Ovary (tissue), 10 donors: ENCODE measurements at places on chromosomes 1 and 21. TPM values are rescaled to one million over a fixed set of nuclear protein-coding genes. Genes with fewer than 3 reads are reported as not detected.

TMEM61 gene
- total RNA-seq: 2.9 TPM

ROR1 gene
- total RNA-seq: 8.7 TPM

MSTO1 gene
- 13.8 TPM for total RNA-seq

VN1R5 gene
- not detected for total RNA-seq

C1QC gene
- total RNA-seq: 34.4 TPM

CRB1 gene
- 0.73 TPM for total RNA-seq

NHLH1 gene
- not detected for total RNA-seq

PER3 gene
- 11.9 TPM for total RNA-seq

ZBTB8OS gene
- total RNA-seq: 20.9 TPM

DNA sequence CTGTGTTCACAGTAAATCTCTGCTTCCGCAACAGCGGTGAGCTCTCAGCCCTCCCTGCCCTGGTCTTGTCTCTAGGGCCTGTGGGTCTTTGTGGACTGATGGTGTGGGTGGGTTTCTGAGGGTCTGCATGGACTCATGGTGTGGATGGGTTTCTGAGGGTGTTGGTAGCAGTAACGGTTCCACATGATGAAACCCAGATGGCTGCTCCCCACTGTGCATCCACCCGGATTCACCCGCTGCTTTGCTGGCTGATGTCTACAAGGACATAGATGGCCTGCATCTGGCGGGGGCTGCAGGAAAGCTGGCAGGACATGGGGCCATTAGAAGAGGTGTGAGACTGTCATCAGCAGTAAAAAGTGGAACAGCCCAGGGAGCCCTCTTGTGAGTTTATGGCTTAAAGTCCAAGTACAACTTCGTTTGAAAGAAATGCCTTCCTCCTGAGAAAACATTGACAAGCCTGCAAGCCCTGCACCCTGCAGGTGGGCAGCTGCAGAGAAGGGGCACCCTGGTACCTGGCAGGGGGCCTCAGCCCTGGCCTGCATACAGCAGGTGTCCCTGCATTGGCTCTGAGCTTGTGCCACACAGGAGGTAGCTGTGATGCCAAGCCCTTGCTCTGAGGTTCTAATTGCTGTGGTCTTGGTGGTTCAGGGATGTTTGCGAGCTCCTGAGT lies 156.9 kb upstream of the COL6A1 start:
- H3K36me3 ChIP-seq: no peaks in the 10 kb centered on the region
- H3K4me3 ChIP-seq: no peak overlapping the region
- peaks cover 3% of the 10 kb centered on the region for H3K4me1 ChIP-seq
- H3K27ac ChIP-seq: no peak overlapping the region
- no peak for DNase-seq

- no peaks in the 10 kb centered on the region for H3K4me1 ChIP-seq
- H3K36me3 ChIP-seq: no peaks in the 10 kb centered on the region
- no peak overlapping the region for H3K27ac ChIP-seq
- H3K27me3 ChIP-seq: no peaks in the 10 kb centered on the region
Measured at GRCh38 chr1:167104256-167104633, 10.4 kb downstream of the STYXL2 start.

- no peaks in the 10 kb centered on the region for H3K27me3 ChIP-seq
- no peaks in the 10 kb centered on the region for H3K4me1 ChIP-seq
- no peak for DNase-seq
- no peak overlapping the region for H3K27ac ChIP-seq
Measured at GRCh38 chr1:6972399-6972798, 187.1 kb downstream of the CAMTA1 start.

GRCh38 chr1:174713796-174714195 lies 266.0 kb downstream of the GPR52 start:
- no peak for DNase-seq
- H3K4me3 ChIP-seq: no peak overlapping the region
- no peaks in the 10 kb centered on the region for H3K36me3 ChIP-seq
- H3K4me1 ChIP-seq: no peaks in the 10 kb centered on the region
- no peak overlapping the region for H3K27ac ChIP-seq

DNA sequence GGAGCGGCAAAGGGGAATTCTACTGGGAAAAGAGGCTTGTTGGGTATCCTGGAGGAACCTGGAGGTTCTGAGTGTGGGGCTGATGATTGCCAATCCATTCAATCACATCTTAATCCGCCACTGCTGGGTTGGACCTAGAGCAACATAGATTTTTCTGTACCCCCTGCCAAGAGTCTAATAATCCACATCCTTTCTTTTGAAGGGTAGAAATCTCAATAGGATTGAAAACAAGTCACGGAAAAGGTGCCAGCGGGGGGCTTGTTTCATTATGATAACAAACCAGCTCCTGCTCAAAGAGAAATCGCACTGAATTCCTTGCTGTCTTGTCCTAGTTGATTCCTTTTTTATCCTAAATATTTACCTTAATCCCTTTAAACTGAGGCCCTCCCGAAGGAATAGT lies 528.5 kb downstream of the ADGRL2 start:
- no peaks in the 10 kb centered on the region for H3K4me1 ChIP-seq
- DNase-seq: no peak
- no peaks in the 10 kb centered on the region for H3K36me3 ChIP-seq

DNA sequence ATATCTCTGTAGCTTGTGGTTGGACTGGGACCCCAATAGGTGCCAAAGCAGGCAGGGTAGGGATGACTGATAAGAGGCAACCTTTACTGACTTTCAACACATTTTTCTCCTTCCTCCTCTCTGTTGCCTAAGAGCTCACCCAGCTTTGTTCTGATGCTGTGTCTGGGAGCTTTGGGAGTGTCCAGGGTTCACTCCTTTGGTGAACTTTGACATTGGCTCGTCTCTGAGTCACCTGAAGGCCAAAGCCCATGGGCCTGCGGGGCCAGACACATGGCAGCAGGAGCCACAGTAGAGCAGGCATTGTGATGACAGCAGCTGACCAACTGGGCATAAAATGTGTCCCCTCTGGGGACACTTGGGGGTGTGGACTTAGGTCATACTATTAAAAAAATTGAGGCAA lies 99.5 kb upstream of the ZNF644 start:
- DNase-seq: no peak
- no peaks in the 10 kb centered on the region for H3K4me1 ChIP-seq
- no peak overlapping the region for H3K27ac ChIP-seq
- no peaks in the 10 kb centered on the region for H3K36me3 ChIP-seq

DNA sequence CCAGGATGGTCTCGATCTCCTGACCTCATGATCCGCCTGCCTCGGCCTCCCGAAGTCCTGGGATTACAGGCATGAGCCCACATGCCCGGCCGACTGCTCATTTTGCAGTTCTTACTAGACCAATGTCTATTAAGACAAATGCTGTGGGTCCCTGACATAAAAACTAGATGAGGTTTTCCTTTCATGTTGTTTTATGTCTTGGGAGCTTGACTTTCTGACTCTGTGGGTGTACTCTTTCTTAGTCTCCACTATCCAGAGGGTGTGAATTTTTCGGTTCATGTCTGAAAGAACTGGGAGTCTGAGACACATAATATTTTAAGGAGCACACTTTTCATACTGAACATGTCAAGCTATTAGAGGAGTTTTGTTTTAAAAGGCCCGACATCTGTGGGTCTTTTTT lies 744.9 kb upstream of the B3GALT2 start:
- H3K27ac ChIP-seq: no peak overlapping the region
- no peak overlapping the region for H3K4me3 ChIP-seq
- H3K36me3 ChIP-seq: no peaks in the 10 kb centered on the region
- DNase-seq: no peak
- no peaks in the 10 kb centered on the region for H3K27me3 ChIP-seq

DNA sequence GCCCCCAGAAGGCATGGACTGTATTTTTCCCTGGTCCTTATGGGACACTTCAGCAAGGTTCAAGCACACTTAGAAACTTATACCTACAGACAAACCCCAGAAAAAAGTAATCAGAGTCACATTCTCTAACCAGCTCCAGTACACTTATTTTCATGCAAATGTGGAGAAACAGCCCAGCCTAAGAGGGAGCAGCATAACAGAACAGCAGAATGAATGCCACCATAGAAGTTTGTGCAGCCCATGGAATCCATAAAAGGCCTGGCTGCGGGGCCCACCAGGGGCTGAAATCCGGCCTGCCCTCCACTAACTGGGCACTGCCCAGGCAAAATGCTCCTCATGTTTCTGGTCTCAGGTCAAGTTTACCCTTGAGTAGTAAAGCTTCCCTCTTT lies 60.4 kb upstream of the ATP1A1 start:
- no peaks in the 10 kb centered on the region for H3K36me3 ChIP-seq
- no peak overlapping the region for H3K27ac ChIP-seq
- H3K4me1 ChIP-seq: no peaks in the 10 kb centered on the region
- H3K27me3 ChIP-seq: no peaks in the 10 kb centered on the region

DNA sequence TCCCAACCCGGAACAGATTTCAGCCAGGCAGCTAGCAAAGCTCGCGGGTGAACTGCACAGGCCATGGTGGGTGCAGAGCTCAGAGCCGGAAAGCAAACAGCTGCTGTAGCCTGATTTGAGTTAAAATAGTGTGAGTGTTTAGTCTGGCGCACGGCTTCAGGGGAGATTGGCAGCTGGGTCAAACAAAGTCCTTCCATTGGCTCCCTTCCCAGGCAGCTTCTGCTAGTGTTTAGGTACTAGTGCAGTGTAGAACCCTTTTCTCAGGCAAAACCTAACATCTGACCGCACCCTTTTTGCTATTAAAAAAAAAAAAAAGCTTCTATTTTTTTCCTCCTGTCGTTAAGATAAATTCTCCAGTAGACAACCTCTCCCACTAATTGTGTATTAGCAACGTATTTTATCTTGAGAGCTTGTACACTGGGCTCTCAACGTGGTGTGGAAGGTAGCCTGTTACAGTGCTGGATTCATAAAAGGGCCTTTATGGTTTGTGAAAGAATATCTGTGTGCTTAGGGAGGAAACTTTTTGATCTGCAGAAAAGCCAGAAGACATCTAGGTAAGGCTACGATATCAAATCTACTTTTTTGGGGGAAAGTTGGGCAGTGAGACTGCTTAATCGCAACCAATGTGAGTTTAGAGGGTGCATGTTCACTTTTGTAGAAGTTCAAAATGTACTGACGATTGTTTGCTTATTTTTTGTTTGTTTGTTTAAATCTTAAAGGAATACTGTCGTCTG lies 689.6 kb downstream of the USP25 start:
- H3K4me1 ChIP-seq: peaks cover 4% of the 10 kb centered on the region
- peak; percentile 78 for DNase-seq
- H3K4me3 ChIP-seq: peak overlapping the region; percentile 43
- no peaks in the 10 kb centered on the region for H3K36me3 ChIP-seq

GRCh38 chr1:54850069-54850730 lies 36.8 kb downstream of the DHCR24 start:
- no peaks in the 10 kb centered on the region for H3K27me3 ChIP-seq
- no peak overlapping the region for H3K27ac ChIP-seq
- DNase-seq: no peak
